ENCODE measurements at places on chromosomes 2 and 18. TPM values are rescaled to one million over a fixed set of nuclear protein-coding genes. Genes with fewer than 3 reads are reported as not detected.

GRCh38 chr18:27175914-27176313 is 9.2 kb downstream of the CHST9 start:
- H3K4me1 ChIP-seq, result no peaks in the 10 kb centered on the region
- no peak overlapping the region for H3K27ac ChIP-seq
- no peaks in the 10 kb centered on the region for H3K27me3 ChIP-seq
- no peak for DNase-seq
- no peak overlapping the region for H3K4me3 ChIP-seq
- H3K36me3 ChIP-seq, result no peaks in the 10 kb centered on the region

GRCh38 chr2:98846041-98846440 is 90.0 kb downstream of the CRACDL start:
- DNase-seq, result no peak
- no peak overlapping the region for H3K27ac ChIP-seq
- H3K27me3 ChIP-seq, result peaks cover 7% of the 10 kb centered on the region
- no peaks in the 10 kb centered on the region for H3K4me1 ChIP-seq
- no peak overlapping the region for H3K4me3 ChIP-seq
- H3K36me3 ChIP-seq, result no peaks in the 10 kb centered on the region

The ATP8B1 gene
- 46.7 TPM for total RNA-seq

DNA sequence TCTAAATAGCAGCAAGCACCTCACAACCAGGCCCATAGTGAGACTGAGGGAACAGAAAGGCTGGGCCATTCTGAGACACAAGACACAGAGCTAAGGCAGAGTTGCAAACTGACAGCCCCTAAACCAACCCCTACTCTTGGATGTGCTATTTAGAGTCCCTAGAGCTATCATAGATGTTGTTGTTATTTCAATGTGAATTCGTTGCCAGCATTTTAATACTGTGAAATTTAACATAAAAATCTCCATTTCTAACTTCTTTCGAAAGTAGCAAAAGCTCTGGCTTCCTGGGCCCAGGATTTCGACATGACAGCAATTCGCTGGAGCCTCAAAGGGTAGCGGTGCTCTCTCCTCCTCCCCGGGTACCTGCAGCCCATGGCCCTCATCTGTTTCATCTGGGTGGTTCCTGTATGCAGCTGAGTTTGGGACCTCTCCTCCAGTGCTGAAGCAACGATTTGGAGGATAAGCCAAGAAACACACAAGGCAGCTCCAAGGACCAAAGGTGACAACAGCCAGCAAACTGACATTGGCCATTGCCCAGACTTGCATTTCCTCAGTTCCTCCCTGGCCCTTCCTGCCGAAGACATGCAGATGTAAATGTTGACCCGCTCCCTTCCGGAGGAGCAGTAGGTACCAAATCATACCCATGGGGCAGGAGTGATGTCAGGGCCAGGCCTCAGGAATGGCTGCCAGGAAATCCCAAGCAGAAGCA is 254.4 kb upstream of the NCKAP5 start:
- H3K4me1 ChIP-seq, result peaks cover 28% of the 10 kb centered on the region
- no peak overlapping the region for H3K4me3 ChIP-seq
- no peaks in the 10 kb centered on the region for H3K36me3 ChIP-seq
- no peak for DNase-seq

DNA sequence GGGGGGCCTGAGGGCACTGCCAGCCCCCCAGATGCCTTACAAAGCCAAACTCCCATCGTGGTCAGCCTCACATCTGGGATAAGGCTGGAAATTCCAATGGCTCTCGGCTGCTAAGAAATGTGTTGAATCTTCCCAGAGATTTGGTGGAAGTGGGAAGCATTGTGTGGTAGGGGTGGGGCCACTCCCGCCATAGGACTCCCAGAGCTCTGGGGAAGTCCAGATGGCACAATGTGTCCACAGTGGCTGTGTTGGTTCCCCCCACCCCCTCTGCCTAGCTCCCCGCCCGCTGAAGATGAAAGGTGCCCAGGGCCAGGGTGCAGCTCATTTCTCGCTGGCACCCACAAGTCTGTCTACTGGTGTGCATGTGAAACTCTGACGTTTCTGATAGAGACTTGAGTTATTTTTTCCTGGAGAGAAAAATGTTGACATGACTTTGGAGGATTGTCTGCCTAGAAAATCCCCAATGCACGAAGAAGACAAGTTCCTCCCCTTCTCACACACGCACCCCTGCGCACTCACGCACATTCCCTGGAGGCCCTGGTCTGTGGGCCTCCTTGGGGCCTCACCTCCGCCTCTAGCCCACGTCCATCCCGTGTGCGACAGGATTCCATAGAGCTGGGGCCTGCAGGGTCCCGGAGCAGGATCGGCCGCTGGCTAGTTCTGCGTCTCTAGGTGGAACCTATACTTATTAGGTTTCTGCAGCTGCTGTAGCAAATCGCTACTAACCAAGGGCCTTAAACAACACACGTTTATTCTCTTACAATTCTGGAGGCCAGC is 199.1 kb downstream of the ZFP36L2 start:
- peaks cover 8% of the 10 kb centered on the region for H3K4me1 ChIP-seq
- H3K27me3 ChIP-seq, result no peaks in the 10 kb centered on the region
- no peak overlapping the region for H3K27ac ChIP-seq
- H3K4me3 ChIP-seq, result no peak overlapping the region
- H3K36me3 ChIP-seq, result no peaks in the 10 kb centered on the region

DNA sequence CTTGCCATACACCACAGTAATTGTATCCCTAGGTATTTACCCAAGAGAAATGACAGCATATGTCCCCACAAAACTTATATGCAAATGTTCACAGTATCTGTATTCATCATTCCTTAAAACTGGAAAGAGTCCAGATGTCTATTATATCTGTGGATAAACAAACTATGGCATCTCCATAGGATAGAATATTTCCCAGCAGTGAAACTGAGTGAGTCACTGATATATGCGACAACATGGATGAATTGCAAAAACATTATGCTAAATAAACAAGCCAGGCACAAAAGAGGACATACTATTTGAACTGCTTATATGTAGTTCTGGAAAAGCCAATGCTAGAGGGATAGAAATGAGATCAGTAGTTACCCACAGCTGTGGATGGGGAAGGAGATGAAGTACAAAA is 359.4 kb upstream of the DSEL start:
- H3K36me3 ChIP-seq, result no peaks in the 10 kb centered on the region
- H3K27ac ChIP-seq, result no peak overlapping the region
- no peak overlapping the region for H3K4me3 ChIP-seq

The DSG4 gene
- not detected for total RNA-seq

DNA sequence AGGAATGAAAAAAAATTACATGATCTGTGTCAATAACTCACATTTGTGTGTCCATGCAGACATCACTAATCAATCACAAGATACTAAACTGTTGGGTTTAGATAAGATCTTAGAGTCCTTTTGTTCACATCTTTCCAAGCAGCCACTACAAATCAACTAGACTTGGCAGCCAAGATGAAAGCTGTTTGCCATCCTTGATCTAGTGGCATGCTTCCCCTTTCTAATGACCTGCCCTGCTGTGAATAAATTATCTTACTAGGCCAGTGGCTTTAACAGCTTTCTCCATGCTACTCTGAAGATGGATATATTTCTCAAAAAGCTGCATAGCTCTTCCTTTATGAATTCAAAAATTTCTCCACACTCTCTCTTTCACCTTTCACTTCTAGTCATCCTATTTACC is 1338.0 kb upstream of the ACVR2A start:
- no peak for DNase-seq
- H3K4me1 ChIP-seq, result no peaks in the 10 kb centered on the region
- H3K27ac ChIP-seq, result no peak overlapping the region
- no peak overlapping the region for H3K4me3 ChIP-seq
- H3K36me3 ChIP-seq, result no peaks in the 10 kb centered on the region

DNA sequence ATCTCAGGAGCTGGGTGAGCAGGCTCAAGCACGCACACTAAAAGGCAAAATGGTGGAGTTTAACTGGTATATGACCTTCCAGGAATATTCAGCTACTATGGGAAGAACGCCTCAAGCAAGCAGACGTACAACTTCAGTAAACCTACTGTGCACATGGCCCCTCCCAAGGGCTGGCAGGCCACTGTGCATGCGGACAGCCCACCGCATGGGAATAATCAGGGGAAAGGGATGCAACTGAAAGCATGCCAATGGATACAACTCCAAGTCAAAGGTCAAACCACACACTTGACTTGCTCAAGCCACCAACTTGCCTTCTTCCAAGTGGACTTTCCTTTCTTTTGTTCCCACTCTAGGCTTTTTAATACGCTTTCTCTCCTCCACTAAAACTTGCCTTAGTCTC is 121.6 kb upstream of the SNTG2 start:
- H3K4me3 ChIP-seq, result no peak overlapping the region
- DNase-seq, result no peak
- no peaks in the 10 kb centered on the region for H3K27me3 ChIP-seq
- no peaks in the 10 kb centered on the region for H3K36me3 ChIP-seq

- H3K4me3 ChIP-seq, result no peak overlapping the region
- no peaks in the 10 kb centered on the region for H3K36me3 ChIP-seq
- peaks cover 4% of the 10 kb centered on the region for H3K4me1 ChIP-seq
- no peaks in the 10 kb centered on the region for H3K27me3 ChIP-seq
- H3K27ac ChIP-seq, result no peak overlapping the region
Observed at GRCh38 chr2:96427917-96428316, 77.2 kb downstream of the NEURL3 start.

DNA sequence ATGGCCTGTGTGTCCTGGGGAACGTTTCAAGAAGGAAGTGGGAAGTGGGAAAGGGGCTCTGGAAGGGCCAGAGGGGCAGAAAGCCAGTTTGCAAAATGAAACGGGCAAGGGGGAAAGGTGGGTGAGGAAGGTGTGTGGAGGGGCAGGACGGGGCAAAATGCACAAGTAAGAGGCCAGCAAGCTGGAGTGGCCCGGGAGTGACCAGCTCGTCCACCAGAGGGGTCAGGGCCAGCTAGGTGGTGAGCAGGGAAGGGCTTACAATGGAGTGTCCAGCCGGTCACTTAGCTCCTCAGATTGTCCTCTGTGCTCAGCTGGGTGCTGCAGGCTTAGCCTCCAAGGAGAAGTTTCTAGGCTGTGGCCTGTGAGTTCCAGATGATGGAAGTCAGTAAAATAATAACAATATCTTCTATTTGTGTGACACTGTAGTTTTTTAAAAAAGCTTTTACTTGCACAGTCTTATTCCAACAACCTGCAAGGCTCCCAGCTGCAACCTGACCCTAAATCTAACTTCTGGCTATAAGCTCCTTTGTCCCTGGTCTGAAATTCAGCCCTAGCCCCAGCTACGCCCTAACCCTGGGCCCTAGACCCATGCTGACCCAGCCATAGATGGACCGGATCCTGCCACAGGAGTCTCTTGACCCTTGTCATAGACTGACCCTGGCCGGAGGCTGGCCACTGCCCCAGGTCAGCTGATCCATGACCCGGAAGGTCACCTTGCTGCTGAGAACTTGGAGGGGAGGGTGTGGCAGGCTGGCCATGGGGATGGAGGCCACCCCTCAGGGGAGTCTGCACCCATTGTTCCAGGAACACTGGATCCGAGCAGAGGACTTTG is 29.2 kb downstream of the MYO7B start:
- H3K27ac ChIP-seq, result no peak overlapping the region
- DNase-seq, result peak; percentile 75
- H3K4me1 ChIP-seq, result peaks cover 38% of the 10 kb centered on the region
- H3K4me3 ChIP-seq, result no peak overlapping the region
- no peaks in the 10 kb centered on the region for H3K36me3 ChIP-seq

GRCh38 chr2:10289352-10289751 is 13.4 kb upstream of the HPCAL1 start:
- H3K27me3 ChIP-seq, result no peaks in the 10 kb centered on the region
- H3K4me1 ChIP-seq, result peaks cover 37% of the 10 kb centered on the region
- H3K27ac ChIP-seq, result peak overlapping the region; percentile 27
- peak; percentile 13 for DNase-seq

- H3K27ac ChIP-seq, result no peak overlapping the region
- H3K27me3 ChIP-seq, result peaks cover 19% of the 10 kb centered on the region
- no peaks in the 10 kb centered on the region for H3K36me3 ChIP-seq
Observed at GRCh38 chr2:238562446-238562845, 135.7 kb downstream of the ASB1 start.

DNA sequence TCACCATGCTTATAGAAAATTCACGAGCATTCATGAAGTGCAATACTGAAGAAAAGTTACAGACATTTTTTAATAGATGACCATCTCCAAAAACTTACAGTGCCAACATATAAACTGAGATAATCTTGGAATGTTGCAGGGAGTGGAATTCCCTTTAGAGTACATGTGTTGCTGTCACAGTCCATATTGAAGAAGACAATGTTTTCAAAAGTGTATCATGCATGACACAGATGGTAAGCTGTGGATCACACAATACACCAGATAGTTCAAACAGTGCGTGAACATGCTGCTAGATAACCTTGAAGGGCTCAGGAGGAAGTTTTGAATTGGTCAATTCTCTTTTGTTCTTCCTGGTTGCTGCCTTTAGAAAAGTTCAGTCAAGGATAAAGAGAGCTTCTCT is 1644.3 kb upstream of the NXPH2 start:
- no peaks in the 10 kb centered on the region for H3K27me3 ChIP-seq
- no peaks in the 10 kb centered on the region for H3K4me1 ChIP-seq
- H3K4me3 ChIP-seq, result no peak overlapping the region
- DNase-seq, result no peak

The DSEL gene
- 157 TPM for total RNA-seq

DNA sequence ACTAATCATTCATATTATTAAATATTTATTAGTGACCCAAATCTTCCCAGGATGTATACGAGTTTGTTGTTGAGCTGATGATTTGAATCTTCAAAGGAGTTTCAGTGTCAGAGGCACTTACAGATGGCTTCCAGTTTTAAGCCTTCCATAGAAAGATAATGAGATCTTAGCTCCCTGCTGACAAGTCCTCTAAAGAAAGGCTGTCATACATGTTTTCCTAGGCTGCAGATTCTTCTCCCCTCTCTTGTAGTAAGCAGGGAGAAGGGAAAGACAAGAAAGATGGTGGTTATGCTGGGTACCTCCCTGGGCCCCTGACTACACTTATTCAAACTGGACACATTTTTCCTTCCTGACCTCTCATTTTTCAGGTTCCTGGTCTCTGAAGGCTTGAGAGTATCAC is 8.1 kb upstream of the GAREM1 start:
- DNase-seq, result no peak
- H3K36me3 ChIP-seq, result no peaks in the 10 kb centered on the region
- H3K27me3 ChIP-seq, result peaks cover 3% of the 10 kb centered on the region

DNA sequence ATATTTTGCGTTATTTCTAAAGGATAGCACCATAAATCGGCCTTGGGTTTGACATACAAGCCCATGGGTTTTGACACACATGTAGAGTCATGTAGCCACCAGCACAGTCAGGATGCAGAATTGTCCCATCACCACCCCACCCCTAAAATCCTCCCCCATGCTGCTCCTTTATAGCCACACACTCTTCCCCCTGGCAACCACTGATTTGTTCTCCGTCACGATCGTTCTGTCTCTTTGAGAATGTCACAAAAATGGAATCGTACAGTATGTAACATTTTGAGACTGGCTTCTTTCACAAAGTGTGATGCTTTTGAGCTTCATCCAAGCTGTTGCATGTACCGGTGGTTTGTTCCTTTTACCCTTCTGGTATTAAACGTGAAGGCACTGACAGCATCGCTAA is 39.1 kb downstream of the CRACDL start:
- H3K4me1 ChIP-seq, result no peaks in the 10 kb centered on the region
- no peaks in the 10 kb centered on the region for H3K36me3 ChIP-seq
- peaks cover 8% of the 10 kb centered on the region for H3K27me3 ChIP-seq
- no peak for DNase-seq
- no peak overlapping the region for H3K4me3 ChIP-seq

- no peaks in the 10 kb centered on the region for H3K4me1 ChIP-seq
- H3K27ac ChIP-seq, result no peak overlapping the region
- no peaks in the 10 kb centered on the region for H3K36me3 ChIP-seq
- no peak overlapping the region for H3K4me3 ChIP-seq
- H3K27me3 ChIP-seq, result no peaks in the 10 kb centered on the region
- DNase-seq, result no peak
Observed at GRCh38 chr2:51344886-51345285, 313.0 kb upstream of the NRXN1 start.

Data from osteoblast (primary cell).